Airway epithelial cell (primary cell): ENCODE measurements at places on chromosomes 7 and 10. TPM values are rescaled to one million over a fixed set of nuclear protein-coding genes. Genes with fewer than 3 reads are reported as not detected.

OPN4 gene
- not detected in 2 replicates for total RNA-seq

PRR15 gene
- total RNA-seq: 0.35 and 0.51 TPM in 2 replicates

ELFN1 gene
- 0.07 and 0.14 TPM in 2 replicates for total RNA-seq

TMEM225B gene
- total RNA-seq: not detected in 2 replicates

TAS2R39 gene
- total RNA-seq: not detected in 2 replicates
